ENCODE measurements at places on chromosomes 3 and 15. TPM values are rescaled to one million over a fixed set of nuclear protein-coding genes. Genes with fewer than 3 reads are reported as not detected.

Gene CCDC191
- 11.7 TPM for total RNA-seq

Gene DUOX1
- 1.6 TPM for total RNA-seq

DNA sequence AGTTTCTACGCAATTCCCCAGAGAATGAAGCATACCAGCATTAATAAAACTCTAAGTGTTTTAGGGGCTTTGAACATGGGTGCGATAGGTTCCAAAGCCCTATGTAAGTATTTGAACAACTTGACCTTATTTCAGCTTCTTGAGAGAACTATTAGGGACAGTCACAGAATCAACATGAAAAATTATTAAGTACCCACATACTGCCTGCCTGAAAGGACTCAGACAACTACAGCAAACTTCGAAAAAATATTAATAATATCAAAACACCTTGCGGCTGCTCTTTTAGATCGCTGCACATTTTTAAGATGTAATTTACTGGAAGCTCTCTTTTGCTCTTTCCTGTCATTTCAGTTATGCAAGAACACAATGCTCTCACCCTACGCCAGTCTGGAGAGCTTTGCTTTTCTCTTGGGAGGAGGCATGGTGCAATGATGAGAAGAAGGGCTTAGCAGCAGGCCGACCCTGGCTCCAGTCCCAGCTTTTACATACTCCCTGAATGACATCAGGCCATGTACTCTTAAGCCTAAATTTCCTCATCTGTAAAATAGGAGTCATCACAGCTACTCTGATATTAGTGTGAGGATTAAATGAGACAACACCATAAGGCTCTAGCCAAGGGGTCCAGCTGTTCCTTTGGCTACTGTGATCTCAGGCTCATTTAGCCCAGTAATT lies 640.7 kb downstream of the FHIT start:
- no peak for DNase-seq

Gene PLA2G4D
- total RNA-seq: not detected

DNA sequence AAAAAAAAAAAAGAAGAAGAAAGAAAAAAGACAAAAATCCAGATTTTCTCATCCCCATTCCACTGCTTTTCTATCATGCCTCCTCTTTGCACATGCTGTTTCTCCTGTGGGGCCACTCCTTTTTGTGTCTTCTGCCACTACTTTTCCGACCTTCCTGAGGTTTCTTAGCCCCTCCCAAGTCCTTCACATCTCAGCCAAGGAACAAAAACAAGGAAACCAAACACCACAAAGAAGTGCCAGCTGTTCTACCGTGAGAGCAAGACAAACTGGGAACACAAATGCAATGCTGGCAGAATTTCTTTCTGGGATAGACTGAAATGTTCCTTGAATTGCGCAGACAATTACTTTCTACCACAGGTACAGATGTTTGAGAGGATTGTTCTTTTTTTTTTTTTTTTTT lies 83.2 kb downstream of the MB21D2 start:
- DNase-seq: no peak

Gene GCNT3
- total RNA-seq: 14.8 TPM

- no peak for DNase-seq
Observed at GRCh38 chr3:120568598-120568997, 27.5 kb upstream of the NDUFB4 start.

- DNase-seq: no peak
Observed at GRCh38 chr3:113783980-113784379, 37.1 kb downstream of the ATP6V1A start.

GRCh38 chr3:195133013-195133412 lies 137.9 kb downstream of the XXYLT1 start:
- DNase-seq: no peak

GRCh38 chr3:60427109-60427508 lies 824.1 kb downstream of the FHIT start:
- no peak for DNase-seq

DNA sequence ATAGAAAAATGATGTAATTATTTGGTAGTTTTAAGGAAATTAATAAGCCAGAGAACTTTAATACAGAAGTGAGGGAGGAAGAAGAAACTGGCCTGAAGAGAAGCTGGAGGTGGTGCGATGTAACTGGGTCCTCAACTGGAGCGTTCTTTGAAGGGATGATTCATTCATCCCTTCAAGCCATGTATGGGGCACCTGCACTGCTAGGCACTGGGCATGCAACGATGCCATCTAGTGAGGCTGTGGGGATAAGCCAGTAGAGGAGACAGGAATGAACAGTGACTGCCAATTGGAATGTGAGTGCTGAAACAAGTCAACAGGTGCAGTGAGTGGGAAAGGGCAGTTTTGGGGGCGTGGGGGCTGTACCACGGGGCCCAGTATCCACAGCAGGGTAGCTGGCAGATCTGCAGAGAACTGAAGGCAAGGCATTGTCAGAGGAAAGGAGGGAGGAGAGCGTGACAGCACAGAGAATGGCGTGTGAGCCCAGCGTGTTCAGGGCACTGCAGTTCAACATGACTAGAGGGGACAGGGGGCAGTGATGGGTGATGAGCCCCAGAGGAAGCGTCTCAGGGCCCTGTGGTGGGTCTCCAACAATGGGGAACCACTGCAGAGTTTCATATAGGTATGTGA lies 3.8 kb upstream of the KIF23 start:
- no peak for DNase-seq

Gene PRTG
- total RNA-seq: 6.4 TPM

DNA sequence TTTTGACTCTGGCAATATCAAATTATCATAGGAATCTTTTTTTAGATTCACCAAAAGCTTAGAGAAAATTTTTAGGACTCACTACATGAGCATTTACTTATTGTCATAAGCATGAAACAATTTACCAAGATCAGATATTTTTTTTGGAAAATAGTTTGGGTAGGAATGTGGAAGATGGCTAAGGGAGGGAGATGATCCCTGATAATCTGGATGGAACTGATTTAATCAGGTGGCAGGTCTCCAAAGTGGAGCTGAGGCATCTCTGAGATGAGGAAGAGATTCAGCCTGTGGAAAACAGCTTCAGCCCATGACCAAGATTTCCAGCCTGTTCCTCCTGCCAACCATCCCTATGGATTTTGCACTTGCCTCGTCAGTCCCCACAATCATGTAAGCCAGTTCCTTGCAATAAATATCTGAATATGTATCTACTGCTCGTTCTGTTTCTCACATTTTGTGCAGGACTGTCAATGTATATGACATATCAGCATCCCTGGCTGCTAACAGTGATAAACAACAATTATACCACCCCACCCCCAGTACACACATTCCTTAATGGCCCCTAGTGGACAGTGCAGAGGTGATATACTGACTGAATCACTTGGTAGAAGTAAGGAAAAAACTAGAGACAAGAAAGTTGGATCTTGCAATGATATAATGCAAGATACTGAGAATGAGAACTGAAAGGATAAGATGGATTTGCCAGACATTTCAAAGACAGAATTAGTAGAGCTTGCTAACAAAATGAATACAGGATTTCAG lies 183.8 kb downstream of the NEK10 start:
- DNase-seq: no peak

- no peak for DNase-seq
Observed at GRCh38 chr15:27238707-27239423, 267.9 kb downstream of the GABRG3 start.

GRCh38 chr3:196284396-196284795 lies 3.1 kb downstream of the PCYT1A start:
- DNase-seq: no peak

Gene TRPM1
- not detected for total RNA-seq

DNA sequence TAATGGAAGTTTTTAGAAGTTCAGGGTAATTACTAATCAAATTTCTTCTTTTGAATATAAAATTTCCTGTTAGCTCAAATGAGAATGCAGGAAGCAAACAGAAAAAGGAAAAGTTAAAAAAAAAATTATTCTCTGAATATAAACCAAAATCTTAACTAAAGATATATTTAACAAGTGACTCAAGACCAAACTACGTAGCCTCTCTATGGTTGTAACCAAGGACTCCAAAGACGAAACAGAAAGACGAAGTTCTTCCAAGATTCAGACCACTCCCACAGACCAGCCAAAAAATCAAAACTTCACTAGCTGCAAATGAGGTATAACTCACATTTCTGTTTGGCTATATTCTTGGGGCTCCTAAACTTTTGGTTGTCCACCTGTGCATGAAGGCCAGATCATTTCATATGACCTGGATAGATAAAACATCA lies 846.5 kb upstream of the ALCAM start:
- DNase-seq: no peak

GRCh38 chr3:12885583-12885930 lies 44.2 kb upstream of the RPL32 start:
- no peak for DNase-seq

DNA sequence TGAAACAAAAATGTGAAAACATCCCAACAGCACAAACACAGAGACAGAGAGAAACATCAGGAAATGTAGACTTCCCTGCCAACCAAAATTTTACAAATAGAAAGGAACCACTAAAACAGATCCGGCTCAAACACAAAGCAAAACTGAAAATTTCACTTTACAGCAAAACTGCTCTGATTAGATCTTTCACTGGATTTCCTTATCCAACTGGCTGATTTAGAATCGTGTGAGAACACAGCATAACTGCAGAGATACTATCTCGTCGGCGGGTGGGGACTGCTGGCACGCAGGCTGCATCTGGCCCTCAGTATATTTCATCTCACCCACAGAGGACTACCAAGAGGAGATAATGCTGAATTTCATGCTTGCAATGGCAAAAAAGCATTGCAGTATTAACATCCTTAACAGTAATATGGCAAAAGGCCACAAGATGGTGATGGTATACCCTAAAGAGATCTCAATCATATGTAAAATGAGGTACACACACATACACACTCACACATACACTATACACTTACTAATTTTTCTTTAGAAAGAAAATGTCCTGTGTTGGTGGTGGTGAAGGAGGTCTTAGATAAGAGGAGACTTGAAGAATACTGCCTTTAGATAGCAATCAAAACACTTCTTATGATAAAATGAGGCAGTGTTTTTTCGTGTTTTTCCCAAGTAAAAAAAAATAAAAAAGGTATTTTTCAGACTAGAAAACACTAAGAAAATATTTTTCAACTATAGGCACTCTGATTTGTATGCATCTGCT lies 10.6 kb upstream of the LEO1 start:
- DNase-seq: no peak

Gene CD80
- total RNA-seq: 1.2 TPM

Gene UPK1B
- total RNA-seq: 12.4 TPM

GRCh38 chr3:13364602-13365271 lies 55.4 kb downstream of the NUP210 start:
- DNase-seq: no peak

Gene GOLGA8M
- total RNA-seq: 4.9 TPM

Gene SLCO2A1
- total RNA-seq: 169 TPM

DNA sequence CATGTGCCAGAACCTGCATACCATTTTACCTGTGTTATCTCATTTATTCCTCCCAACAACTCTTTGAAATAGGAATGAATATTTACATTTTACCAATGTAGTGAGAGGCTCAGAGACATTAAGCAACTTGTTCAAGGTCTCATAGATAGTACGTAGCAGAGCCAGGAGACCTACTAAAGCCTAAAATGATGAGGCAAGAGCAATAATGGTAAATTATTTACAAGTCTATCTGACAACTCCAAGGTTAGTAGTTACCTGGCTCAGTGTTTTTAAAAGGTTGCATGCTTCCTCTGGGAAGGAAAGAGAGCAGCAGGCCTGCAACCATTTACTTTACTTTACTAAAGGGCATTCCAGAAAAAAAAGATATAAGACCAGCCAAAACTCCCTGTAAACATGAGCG lies 103.0 kb downstream of the CFAP20DC start:
- no peak for DNase-seq

- no peak for DNase-seq
Observed at GRCh38 chr3:161222662-161223061, 1.6 kb downstream of the NMD3 start.

Gene ANKRD34C
- total RNA-seq: not detected

Gene ALDH1A2
- 113 TPM for total RNA-seq

GRCh38 chr15:64009798-64010261 lies 36.5 kb downstream of the DAPK2 start:
- DNase-seq: no peak

DNA sequence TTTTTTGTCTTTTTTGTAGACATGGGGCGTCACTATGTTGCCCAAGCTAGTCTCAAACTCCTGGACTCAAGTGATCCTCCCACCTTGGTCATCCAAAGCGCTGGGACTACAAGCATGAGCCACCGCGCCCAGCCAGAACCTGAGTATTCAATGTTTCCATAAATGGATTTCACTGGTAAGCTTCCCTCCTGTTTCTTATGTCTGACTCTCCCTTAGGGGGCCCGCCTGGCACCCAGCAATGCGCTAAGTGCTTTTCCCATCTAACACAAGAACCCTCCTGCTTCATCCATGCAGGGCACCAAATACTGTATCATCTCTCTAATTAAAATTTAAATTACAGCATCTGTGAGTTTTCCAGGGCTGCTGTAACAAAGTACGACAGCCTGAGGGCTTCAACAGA lies 44.9 kb downstream of the KLF15 start:
- DNase-seq: no peak

Gene CA12
- 237 TPM for total RNA-seq

GRCh38 chr3:40079847-40080240 lies 229.7 kb upstream of the EIF1B start:
- DNase-seq: no peak

Gene LINGO1
- total RNA-seq: 3.9 TPM

DNA sequence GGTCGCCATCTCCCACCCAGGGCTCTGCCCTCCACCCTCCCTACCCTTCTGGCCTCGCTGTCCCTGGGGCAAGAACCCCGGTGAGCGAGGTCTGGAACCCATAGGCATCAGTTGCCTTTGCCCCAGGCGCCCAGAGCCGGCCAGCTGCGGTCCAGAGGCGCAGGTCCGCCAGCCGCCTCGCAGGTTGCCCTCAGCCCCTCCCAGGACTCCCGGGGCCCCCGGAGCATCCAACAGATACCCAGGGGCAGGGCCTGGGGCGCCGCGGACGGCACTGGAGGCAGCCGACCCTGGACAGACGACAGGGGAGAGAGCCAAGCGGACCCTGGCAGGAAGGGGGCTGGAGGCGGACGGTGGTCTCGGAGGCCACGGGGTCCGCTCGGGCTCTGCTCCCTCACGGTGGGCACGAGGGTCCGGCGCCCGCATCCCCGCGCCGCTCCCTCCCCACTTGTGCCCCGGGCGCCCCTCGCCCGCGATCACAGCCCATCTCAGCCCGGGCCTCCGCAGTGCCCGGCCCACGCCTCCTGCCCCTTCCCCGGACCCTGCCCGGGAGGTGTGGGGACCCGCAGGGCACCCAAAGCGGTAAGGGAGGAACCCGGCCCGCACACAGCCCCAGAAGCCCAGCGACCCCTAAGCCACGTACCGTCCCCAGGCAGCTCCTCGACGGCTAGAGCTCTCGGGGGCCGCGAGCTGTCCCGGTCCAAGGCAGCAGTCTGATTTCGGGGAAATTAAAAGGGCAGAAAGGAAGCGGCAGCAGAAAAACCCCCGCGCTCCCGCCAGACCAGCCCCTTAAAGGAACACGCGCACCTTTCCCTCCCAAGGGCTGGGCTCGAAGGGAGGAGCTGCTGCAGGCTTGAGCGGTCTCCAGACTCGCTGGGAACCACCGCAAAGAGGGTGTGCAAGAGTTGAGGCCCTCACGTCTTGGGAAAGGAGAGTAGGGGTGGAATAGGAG lies at the start of gene HAPLN3:
HAPLN3 (minus strand) TSS at position 726 of the 949 bp plus-strand sequence. CDS start 8,246 bp downstream, outside the sequence.
- DNase-seq: peak; percentile 70

GRCh38 chr3:53518495-53518981 lies 24.1 kb downstream of the CACNA1D start:
- no peak for DNase-seq

- no peak for DNase-seq
Observed at GRCh38 chr3:97470481-97470880, 294.1 kb upstream of the ARL6 start.
